HS-27A (cell line): ENCODE measurements at places on chromosomes 5 and 9.

GRCh38 chr5:171137768-171138525 lies 171.1 kb upstream of the TLX3 start:
- DNase-seq, result no peak

GRCh38 chr9:138073808-138074207 lies 196.2 kb downstream of the CACNA1B start:
- DNase-seq, result no peak

GRCh38 chr9:68626526-68626925 lies 78.5 kb upstream of the PIP5K1B start:
- DNase-seq, result no peak

DNA sequence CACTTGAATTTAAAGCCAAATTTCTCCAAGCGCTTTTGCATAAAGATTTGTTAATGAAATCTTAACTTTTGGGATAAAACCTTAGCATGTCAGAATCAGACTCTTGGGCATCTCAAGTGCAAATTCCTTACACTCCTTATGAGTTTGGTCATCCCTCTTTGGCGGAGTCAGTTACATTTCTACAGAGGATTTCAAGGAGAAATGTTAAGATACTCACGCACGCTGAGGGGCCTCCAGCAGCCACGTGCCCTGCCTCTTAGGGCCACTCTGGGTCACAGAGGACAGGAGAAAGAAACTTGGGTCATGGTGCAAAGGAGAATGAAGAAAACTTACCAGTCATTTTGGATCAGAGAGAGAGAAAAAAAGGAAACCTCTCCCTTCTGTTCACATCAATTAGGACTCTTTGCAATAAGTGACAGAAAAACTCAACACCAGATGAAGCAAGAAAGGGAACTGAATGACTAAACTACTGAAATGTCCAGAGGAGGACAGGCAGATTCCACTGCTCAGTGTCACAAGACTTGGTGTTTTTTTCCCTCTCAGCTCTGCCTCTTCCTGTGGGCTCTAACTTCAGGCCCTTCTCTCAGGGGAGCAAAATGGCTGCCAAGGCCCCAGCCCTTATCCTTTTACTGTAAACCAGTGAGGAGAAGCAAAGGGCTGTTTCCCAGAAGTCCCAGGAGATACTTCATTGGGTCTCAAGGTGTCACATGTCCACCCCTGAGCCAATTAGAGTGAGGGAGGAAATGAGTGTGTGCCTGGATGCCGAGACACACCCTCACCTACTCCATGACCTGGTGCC lies 63.3 kb upstream of the NFIL3 start:
- DNase-seq, result peak; percentile 81
